Endothelial cell (in vitro differentiated cells): ENCODE measurements at places on chromosomes 2 and 18. TPM values are rescaled to one million over a fixed set of nuclear protein-coding genes. Genes with fewer than 3 reads are reported as not detected.

- H3K4me3 ChIP-seq: no peak overlapping the region
- no peaks in the 10 kb centered on the region for H3K27me3 ChIP-seq
- no peak overlapping the region for H3K27ac ChIP-seq
Observed at GRCh38 chr2:188282907-188283306, 8.8 kb upstream of the GULP1 start.

GRCh38 chr2:29766191-29766590 is 155.2 kb downstream of the ALK start:
- no peak overlapping the region for H3K4me3 ChIP-seq
- DNase-seq: no peak
- H3K4me1 ChIP-seq: no peaks in the 10 kb centered on the region

GRCh38 chr2:112155331-112156151 is 17.4 kb downstream of the FBLN7 start:
- H3K4me3 ChIP-seq: no peak overlapping the region
- no peaks in the 10 kb centered on the region for H3K36me3 ChIP-seq
- no peak for DNase-seq
- no peak overlapping the region for H3K27ac ChIP-seq

GRCh38 chr2:200525066-200525465 is 941 bp upstream of the SGO2 start:
- H3K4me3 ChIP-seq: no peak overlapping the region
- H3K27me3 ChIP-seq: no peaks in the 10 kb centered on the region
- H3K36me3 ChIP-seq: no peaks in the 10 kb centered on the region
- H3K27ac ChIP-seq: no peak overlapping the region
- H3K4me1 ChIP-seq: peaks cover 8% of the 10 kb centered on the region
- DNase-seq: no peak

DNA sequence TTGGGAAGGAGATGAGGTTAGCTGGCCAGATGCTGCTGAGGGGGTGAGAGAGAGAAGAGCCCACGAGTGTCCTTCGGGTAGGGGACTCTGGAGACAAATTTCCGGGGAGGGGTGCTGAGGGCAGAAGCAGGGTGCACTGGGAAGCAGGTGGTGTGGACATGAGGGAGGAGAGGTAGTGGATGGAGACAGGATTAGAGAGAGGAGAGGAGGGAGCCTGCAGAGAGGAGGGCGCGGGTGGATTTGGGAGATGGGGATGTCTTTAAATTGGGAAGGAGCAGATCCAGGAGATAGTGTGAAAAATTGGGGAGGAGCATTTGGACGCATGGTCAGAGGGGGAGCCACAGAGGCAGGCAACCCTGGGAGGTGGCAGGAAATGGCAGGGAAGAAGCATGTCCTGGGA is 154.7 kb downstream of the DYSF start:
- peak; percentile 3 for DNase-seq
- peaks cover 48% of the 10 kb centered on the region for H3K27me3 ChIP-seq
- H3K4me1 ChIP-seq: peaks cover 71% of the 10 kb centered on the region
- H3K36me3 ChIP-seq: peaks cover 53% of the 10 kb centered on the region

DNA sequence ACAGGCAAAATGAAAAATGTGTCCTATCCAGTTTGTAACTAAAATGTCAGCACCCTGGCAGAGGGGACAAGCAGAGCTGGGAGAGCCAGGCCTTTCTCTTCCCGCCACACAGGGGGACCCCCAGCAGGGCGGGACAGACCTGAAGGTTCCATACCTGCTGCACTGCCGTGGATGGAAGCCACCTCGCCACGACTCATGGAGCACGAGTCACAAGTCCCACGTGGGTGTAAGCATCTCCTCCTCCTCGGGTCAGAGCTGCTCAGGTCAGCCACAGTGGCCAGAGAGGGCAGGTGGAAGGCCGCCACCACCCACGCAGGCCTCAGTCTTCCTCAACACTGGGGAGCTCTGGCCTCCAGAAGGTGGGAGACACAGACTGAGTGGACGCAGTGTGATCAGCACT is 21.0 kb downstream of the C1QL2 start:
- DNase-seq: no peak
- H3K4me3 ChIP-seq: no peak overlapping the region
- no peak overlapping the region for H3K27ac ChIP-seq
- H3K27me3 ChIP-seq: peaks cover 6% of the 10 kb centered on the region
- no peaks in the 10 kb centered on the region for H3K4me1 ChIP-seq
- no peaks in the 10 kb centered on the region for H3K36me3 ChIP-seq

DNA sequence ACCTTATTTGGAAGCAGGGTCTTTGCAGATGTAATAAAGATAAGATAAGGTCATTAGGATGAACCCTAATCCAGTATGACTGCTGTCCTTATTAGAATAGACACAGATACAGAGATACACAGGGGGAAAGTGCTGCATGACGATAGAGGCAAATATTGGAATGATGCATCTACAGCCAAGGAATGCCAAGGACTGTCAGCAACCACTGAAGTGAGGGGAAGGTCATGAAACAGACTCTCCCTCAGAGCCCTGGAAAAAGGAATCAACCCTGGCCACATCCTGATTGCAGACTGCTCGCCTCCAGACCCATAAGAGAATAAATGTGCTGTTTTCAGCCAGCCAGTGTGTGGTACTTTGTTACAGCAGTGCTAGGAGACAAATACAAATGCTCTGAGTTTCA is 14.8 kb downstream of the TMEM237 start:
- no peak overlapping the region for H3K27ac ChIP-seq
- H3K36me3 ChIP-seq: peaks cover 3% of the 10 kb centered on the region
- H3K27me3 ChIP-seq: no peaks in the 10 kb centered on the region
- no peaks in the 10 kb centered on the region for H3K4me1 ChIP-seq
- no peak for DNase-seq
- H3K4me3 ChIP-seq: no peak overlapping the region

DNA sequence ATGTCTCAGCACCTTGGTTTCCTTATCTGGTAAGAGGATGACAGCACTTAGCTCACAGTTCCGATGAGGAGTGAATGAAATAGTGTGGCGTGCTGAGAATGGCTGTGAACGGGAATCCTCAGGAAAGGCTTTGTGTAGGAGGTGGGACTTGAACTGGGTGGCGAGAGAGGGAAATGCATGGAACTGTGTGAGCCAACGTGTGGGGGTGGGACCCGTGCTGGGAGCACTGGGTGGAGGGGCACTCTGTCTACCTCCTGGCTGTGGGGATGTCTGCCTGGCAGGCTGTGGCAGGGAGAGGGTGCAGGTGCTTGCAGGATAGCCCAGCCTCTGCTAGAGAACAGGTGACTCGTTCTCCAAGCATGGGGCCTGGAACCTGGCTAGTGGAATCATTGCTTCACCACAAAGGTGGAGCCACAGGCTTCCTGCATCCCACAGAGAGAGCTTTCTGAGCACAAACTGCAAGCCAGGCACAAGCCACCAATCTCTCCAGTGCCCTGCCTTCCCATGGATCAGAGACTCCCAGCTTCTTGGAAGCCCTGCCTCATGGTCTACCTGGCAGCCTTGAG is 145.2 kb downstream of the CELF4 start:
- peaks cover 15% of the 10 kb centered on the region for H3K27me3 ChIP-seq
- H3K4me3 ChIP-seq: no peak overlapping the region
- H3K4me1 ChIP-seq: no peaks in the 10 kb centered on the region
- no peak for DNase-seq
- no peak overlapping the region for H3K27ac ChIP-seq

- DNase-seq: no peak
- H3K4me3 ChIP-seq: no peak overlapping the region
- no peak overlapping the region for H3K27ac ChIP-seq
- H3K27me3 ChIP-seq: no peaks in the 10 kb centered on the region
- peaks cover 6% of the 10 kb centered on the region for H3K36me3 ChIP-seq
- no peaks in the 10 kb centered on the region for H3K4me1 ChIP-seq
Observed at GRCh38 chr18:58013241-58014211, 30.5 kb upstream of the NEDD4L start.

GRCh38 chr18:13746633-13747032 is 20.2 kb downstream of the RNMT start:
- no peak overlapping the region for H3K27ac ChIP-seq
- H3K36me3 ChIP-seq: peaks cover 33% of the 10 kb centered on the region

GRCh38 chr2:218272531-218273212 is 2.4 kb downstream of the PNKD start:
- peak; percentile 77 for DNase-seq
- H3K36me3 ChIP-seq: peaks cover 41% of the 10 kb centered on the region
- no peak overlapping the region for H3K4me3 ChIP-seq
- H3K4me1 ChIP-seq: peaks cover 27% of the 10 kb centered on the region

- no peaks in the 10 kb centered on the region for H3K36me3 ChIP-seq
- no peak for DNase-seq
- H3K27ac ChIP-seq: no peak overlapping the region
- H3K27me3 ChIP-seq: peaks cover 2% of the 10 kb centered on the region
Observed at GRCh38 chr2:237011206-237011795, 74.4 kb upstream of the COPS8 start.

- H3K27me3 ChIP-seq: no peaks in the 10 kb centered on the region
- DNase-seq: no peak
- no peaks in the 10 kb centered on the region for H3K36me3 ChIP-seq
- H3K27ac ChIP-seq: no peak overlapping the region
Observed at GRCh38 chr2:192546565-192546964, 351.8 kb upstream of the TMEFF2 start.

DNA sequence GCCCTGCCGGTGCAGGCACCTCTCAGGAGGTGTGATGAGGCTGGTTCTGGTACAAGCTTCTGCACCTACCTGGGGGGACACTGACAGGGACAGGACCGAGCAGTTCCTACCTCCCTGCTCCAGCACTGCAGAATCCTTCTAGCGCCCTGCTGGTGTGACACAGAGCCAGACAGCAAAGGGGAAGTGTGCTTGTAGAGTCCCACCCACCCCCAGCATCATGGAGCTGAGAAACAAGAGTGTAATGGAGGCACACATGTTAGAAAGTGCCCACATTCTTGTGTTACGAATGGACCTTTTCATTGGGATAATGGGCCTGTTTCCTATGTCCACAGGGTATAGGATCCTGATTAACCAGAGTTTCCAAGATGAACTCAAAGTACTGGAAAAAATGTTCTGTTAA is 38.3 kb downstream of the OXER1 start:
- H3K4me3 ChIP-seq: no peak overlapping the region
- H3K4me1 ChIP-seq: no peaks in the 10 kb centered on the region
- peaks cover 2% of the 10 kb centered on the region for H3K27me3 ChIP-seq
- peaks cover 42% of the 10 kb centered on the region for H3K36me3 ChIP-seq
- no peak for DNase-seq

DNA sequence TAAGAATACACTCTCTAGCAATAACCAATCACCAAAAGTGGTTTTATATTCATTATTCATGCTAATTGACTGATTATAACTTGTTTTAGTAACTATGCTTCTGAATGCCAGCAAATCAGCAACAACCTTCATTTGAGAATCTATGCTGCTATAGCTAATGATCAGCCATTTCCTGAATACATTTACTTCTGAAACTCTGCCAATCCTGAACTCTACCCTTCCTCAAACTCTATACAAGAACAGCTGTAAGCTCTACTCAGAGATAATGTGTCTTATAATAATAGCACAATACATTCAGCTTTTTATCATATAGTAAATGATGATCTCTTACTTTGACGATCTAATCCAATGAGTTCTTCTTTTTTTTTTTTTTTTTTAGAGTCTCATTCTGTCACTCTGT is 85.7 kb upstream of the EPAS1 start:
- H3K27me3 ChIP-seq: no peaks in the 10 kb centered on the region
- H3K4me3 ChIP-seq: no peak overlapping the region
- DNase-seq: no peak
- peaks cover 11% of the 10 kb centered on the region for H3K36me3 ChIP-seq

- peaks cover 6% of the 10 kb centered on the region for H3K27me3 ChIP-seq
- no peak overlapping the region for H3K27ac ChIP-seq
- no peaks in the 10 kb centered on the region for H3K4me1 ChIP-seq
- no peak overlapping the region for H3K4me3 ChIP-seq
- H3K36me3 ChIP-seq: no peaks in the 10 kb centered on the region
Observed at GRCh38 chr2:197080578-197081216, 154.2 kb upstream of the PGAP1 start.

GRCh38 chr2:217517402-217517801 is 485.4 kb downstream of the TNS1 start:
- peaks cover 7% of the 10 kb centered on the region for H3K4me1 ChIP-seq
- no peaks in the 10 kb centered on the region for H3K36me3 ChIP-seq
- DNase-seq: no peak

DNA sequence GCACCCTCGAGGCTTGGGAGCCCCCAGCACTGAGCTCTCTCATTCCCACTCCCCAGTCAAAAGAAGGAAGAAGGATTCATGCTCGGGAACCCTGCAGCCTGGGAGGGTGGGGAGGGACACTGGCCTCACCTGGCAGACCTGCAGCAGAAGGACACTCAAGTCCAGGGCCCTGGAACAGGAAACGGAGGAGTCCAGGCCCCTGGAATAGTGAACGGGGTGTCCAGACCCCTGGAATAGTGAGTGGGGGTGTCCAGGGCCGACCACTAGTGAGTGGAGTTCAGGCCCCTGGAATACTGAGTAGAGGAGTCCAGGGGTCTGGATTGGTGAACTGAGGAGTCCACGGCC is 292.5 kb downstream of the NDUFA10 start:
- peaks cover 6% of the 10 kb centered on the region for H3K4me1 ChIP-seq
- H3K27ac ChIP-seq: no peak overlapping the region
- H3K36me3 ChIP-seq: peaks cover 4% of the 10 kb centered on the region
- no peak overlapping the region for H3K4me3 ChIP-seq
- peaks cover 14% of the 10 kb centered on the region for H3K27me3 ChIP-seq

- H3K27ac ChIP-seq: peak overlapping the region; percentile 8
- peaks cover 6% of the 10 kb centered on the region for H3K36me3 ChIP-seq
- H3K4me1 ChIP-seq: peaks cover 42% of the 10 kb centered on the region
- peaks cover 7% of the 10 kb centered on the region for H3K27me3 ChIP-seq
Observed at GRCh38 chr18:23281626-23282436, 146.5 kb downstream of the CABLES1 start.

GRCh38 chr2:144411473-144411872 is 108.4 kb downstream of the ZEB2 start:
- H3K4me1 ChIP-seq: peaks cover 5% of the 10 kb centered on the region
- DNase-seq: no peak
- peaks cover 3% of the 10 kb centered on the region for H3K27me3 ChIP-seq
- peaks cover 30% of the 10 kb centered on the region for H3K36me3 ChIP-seq
- no peak overlapping the region for H3K27ac ChIP-seq
- H3K4me3 ChIP-seq: no peak overlapping the region

- DNase-seq: no peak
- H3K36me3 ChIP-seq: no peaks in the 10 kb centered on the region
- no peak overlapping the region for H3K27ac ChIP-seq
- no peak overlapping the region for H3K4me3 ChIP-seq
- no peaks in the 10 kb centered on the region for H3K27me3 ChIP-seq
- H3K4me1 ChIP-seq: no peaks in the 10 kb centered on the region
Observed at GRCh38 chr2:7927691-7928090, 754.2 kb upstream of the ID2 start.

- H3K27me3 ChIP-seq: no peaks in the 10 kb centered on the region
- H3K4me1 ChIP-seq: no peaks in the 10 kb centered on the region
- H3K4me3 ChIP-seq: no peak overlapping the region
- DNase-seq: no peak
Observed at GRCh38 chr2:138321458-138321857, 180.1 kb upstream of the SPOPL start.

- H3K4me3 ChIP-seq: no peak overlapping the region
- H3K36me3 ChIP-seq: no peaks in the 10 kb centered on the region
- no peaks in the 10 kb centered on the region for H3K27me3 ChIP-seq
Observed at GRCh38 chr2:187618813-187619212, 64.6 kb upstream of the TFPI start.

The PLA2R1 gene
- 1.1 TPM for total RNA-seq

The AMER3 gene
- total RNA-seq: 0.18 TPM

The COL3A1 gene
- total RNA-seq: 0.31 TPM

The DLGAP1 gene
- 1.8 TPM for total RNA-seq

The ITPRIPL1 gene
- 1.8 TPM for total RNA-seq

The RGPD3 gene
- 0.15 TPM for total RNA-seq

The KRTCAP3 gene
- 4.6 TPM for total RNA-seq

The ALLC gene
- 0.26 TPM for total RNA-seq

The PTPRN gene
- total RNA-seq: 1.1 TPM
